ENCODE measurements at places on chromosomes 3 and 15.

DNA sequence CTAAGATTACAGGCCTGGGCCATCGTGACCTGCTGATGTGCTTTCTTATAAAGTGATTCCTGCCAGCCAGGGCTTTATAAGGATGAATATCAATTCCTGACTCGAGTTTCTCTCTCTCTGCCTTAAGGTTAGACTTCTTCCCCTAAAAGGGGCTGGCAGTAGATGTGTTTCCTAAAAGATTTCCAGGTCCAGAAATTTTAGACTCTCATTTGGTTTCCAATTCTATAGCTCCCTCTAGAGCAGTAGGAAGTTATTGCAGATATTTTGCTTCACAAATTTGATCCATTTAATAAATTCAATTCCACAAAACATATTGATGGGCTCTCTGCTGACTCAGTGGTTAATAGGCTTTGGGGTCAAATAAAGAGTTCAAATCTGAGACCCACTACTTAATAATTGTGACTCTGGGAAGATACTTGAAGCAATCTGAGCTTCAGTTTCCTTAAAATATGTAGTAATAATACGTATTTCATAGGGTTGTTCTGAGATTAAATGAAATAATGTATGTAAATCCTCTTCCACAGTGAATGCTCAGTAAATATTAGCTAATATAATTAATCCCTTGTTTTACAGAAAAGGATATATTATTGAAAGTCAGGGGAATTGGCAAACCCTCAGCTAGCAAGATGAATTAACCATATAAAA, 2.1 kb downstream of the TRIM69 start:
- peak; percentile 33 for DNase-seq

DNA sequence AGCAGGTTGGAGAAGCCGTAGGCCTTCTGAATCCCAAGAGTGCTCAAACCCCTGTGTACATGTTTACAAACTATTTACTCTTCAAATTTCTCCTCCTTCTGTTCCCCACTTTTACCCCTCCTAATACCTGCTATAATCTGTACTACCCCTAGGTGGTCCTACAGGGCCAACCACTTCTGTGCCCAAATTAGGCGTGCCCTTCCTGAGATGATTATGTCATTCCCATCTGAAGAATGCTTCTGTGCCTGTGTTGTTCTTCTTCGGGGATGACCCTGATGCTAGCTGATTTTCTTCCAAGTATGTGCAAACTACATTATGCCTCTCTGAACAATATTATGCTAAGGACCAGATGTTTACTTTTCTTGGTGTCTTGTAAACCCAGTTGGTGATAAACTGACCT, 20.5 kb downstream of the RBP2 start:
- DNase-seq = no peak

GRCh38 chr3:192727032-192727847, at the start of gene FGF12:
TSS of gene FGF12 (minus strand) at chr3:192727541.
- no peak for DNase-seq

GRCh38 chr3:160106905-160107861, 118.0 kb upstream of the C3orf80 start:
- DNase-seq = no peak

GRCh38 chr3:142934128-142934886, 29.2 kb downstream of the PAQR9 start:
- DNase-seq = no peak

DNA sequence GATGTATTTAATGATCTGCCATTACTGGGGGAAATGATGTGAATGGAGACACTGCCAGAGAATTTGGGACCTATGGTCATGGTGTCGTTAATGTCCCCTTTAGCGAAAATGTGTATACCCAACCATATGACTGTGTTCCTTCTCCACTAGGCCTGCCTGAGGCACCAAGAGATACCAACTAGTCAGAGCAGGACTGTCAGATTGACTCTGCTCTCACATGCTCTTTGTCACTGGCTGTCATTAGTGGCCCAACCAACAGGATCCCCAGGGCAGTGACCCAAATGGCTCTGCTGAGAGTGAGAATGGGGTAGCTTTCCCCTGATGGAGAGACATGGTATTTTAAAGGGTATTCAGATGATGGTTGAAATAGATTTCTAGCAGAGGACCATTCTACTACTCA, 2.8 kb downstream of the TAGLN3 start:
- no peak for DNase-seq

- DNase-seq = peak; percentile 62
These were observed at the start of gene PDZRN3 for GRCh38 chr3:73624821-73625665. TSS of gene PDZRN3 (minus strand) at chr3:73624941.

DNA sequence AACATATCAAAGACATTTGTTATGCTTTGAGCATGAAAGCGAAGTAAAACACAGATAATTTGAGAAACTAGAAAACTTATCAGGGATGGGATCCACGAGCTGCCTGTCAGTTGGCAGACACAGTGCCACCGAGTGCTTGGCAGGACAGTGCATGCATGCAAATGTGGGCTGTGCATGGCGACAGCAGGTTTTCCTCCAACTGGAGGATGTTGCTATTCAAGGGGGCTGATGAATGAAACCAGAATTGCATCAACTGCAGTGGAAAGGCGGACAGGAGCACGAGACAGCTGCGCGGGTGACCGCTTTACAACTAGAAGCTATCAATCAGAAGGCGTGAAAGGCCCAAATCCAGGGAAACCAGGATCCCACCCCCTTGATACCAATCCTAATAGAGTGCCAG, 244.3 kb downstream of the NR2F2 start:
- DNase-seq = no peak

DNA sequence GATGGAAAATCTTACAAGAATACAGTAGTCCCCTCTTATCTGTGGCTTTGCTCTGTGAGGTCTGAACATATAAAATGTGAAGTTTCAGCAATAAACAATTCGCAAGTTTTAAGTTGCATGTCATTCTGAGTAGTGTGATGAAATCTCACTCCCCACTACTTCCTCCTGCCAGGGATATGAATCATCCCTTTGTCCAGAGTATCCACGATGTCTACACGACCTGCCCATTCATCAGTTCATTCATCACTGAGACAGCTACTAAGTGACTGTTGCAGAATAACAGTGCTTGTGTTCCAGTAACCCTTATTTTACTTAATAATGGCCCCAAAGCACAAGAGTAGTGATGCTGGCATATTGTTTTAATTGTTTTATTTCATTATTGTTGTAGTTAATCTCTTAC, 489.2 kb upstream of the UBE2E2 start:
- peak; percentile 59 for DNase-seq

GRCh38 chr3:47250309-47251060, 32.1 kb downstream of the KIF9 start:
- DNase-seq = peak; percentile 17

DNA sequence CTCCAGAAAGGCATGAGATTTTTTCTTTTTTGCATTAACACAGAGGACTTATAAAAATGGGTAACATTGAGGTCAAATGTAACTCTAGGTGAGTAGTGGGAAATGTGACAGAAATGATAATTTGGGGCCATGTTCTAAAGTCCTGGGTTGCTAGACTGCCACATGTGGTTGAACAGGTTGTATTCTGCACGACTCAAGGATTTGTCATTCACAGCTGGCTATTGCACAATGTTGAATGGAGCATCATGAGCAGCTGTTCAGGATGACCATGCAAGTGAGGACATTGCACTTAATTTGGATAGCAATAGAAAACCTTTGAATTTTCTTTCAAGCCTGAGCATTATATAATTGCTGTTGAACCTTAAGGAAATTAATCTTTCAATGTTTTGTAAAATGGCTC, 396.6 kb downstream of the NAALADL2 start:
- DNase-seq = no peak

- peak; percentile 66 for DNase-seq
These were observed 55.4 kb downstream of the ABHD2 start for GRCh38 chr15:89143503-89144162.

DNA sequence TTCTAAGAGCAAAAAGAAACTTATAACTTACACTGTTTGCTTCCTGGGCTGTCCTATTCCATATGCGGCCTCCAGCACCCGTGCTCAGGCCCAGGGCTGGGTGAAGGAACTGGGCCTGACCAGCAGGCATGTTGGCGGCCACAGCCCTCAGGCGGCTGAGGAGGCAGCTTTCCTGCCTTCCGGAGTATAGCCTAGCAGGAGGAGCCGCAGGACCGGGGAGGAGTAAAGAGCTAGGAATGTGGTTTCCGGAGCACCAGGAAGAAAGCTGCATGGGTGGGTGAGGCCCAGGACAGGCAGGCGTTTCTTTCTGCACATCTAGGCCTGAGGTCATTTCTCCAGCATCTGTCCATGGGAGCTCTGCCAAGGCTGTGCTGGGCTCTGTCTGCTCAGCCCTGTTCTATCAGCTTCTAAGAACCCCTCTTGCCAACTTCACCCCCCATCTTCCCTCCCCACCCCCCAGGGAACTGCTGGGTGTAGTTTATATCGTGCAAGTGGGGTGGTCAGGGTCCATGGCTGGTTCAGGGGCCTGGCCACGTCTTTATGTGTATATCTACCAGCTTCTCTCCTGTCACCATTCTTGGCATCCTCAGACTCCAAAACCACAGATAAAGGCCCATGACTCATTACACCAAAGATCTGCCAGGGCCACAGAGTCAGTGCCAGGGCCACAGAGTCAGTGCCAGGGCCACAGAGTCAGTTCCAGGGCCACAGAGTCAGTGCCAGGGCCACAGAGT, 7.8 kb upstream of the KIF7 start:
- DNase-seq = peak; percentile 91

- peak; percentile 12 for DNase-seq
These were observed 46.6 kb downstream of the ZFAND6 start for GRCh38 chr15:80106051-80106450.

- no peak for DNase-seq
These were observed 13.0 kb downstream of the FOXP1 start for GRCh38 chr3:71570546-71570945.

DNA sequence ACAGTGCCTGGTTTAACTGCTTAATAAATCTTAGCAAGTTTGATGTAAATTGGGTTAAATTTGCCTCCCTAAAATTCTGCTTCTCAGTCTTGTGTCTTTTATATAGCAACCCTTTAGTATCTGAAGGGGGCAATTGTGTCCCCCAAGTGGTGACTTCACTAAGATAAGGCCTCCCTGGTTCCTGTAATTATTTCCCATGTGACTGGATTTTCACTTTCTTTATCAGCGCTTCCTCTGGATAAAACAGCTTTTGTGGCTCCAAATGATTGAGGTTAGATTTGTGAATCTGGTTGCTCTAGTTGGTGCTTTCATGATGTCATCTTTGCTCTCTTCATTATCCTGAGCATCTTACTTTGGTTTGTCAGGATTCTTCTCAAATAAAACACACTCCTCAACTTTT, 334.3 kb upstream of the CTDSPL start:
- DNase-seq = no peak

DNA sequence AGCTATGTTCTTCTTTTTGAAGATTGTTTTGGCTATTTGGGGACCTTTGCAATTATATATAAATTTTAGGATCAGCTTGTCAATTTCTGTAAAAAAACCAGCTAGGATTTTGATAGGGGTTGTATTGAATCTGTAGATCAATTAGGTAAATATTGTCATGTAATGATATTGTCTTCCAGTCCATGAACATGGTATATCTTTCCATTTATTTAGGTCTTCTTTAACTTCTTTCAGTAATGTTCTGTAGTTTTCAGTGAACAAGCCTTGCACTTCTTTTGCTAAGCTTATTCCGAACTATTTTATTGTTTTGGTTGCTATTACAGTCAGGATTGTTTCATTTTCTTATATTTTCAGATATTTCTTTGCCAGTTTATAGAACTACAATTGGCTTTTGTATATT, 175.8 kb upstream of the RARB start:
- no peak for DNase-seq

DNA sequence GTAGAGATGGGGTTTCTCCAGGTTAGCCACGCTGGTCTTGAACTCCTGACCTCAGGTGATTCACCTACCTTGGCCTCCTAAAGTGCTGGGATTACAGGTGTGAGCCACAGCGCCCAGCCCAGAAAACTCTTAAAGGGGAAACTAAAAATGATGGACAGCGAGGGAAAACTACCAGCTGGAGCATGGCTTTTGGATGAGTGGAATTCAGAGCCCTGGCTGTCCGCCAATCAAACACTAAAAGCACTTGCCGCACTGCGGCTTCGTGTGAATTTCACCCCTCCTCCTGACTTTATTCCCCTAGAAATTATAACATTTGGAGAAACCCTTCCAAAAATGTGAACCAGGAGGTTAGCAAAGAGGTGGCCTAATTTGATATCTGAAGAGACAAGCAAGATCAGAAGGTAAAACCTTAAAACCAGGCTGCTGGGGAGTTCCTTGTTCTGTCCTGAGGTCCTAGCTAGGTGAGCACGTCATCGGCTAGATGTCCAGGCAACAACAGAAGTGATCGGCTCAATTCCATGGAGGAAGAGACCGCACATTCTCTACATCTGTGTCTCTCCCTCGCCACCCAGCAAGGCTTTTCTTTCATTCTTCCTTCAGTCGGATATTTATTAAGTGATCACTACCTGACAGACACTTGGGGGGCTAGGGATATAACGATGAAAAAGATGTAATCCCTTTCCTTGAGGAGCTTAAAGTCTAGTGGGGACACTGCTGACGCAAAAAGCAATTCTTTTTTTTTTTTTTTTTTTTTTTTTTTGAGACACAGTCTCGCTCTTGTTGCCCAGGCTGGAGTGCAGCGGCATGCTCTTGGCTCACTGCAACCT, 1.7 kb downstream of the TM4SF19 start:
- DNase-seq = no peak

GRCh38 chr3:79848876-79849275, 81.1 kb upstream of the ROBO1 start:
- DNase-seq = no peak

DNA sequence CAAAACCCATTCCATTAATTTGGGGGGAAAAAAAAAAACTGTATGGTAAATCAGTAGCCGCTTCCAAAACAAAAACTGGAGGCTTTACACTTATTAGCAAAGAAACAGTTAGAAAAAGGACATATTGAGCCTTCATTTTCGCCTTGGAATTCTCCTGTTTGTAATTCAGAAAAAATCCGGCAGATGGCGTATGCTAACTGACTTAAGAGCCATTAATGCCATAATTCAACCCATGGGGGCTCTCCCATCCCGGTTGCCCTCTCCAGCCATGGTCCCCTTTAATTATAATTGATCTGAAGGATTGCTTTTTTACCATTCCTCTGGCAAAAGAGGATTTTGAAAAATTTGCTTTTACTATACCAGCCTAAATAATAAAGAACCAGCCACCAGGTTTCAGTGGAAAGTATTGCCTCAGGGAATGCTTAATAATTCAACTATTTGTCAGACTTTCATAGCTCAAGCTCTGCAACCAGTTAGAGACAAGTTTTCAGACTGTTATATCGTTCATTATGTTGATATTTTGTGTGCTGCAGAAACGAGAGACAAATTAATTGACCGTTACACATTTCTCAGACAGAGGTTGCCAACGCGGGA, 9.4 kb upstream of the RPL24 start:
- no peak for DNase-seq
